Stimulated activated CD8-positive, alpha-beta memory T cell treated with anti-CD3 and anti-CD28 coated beads, Interleukin-7, amount 100 ng/mL, for 4 hours (primary cell): ENCODE measurements at places on chromosomes 13 and 19.

GRCh38 chr19:5343848-5344247 is 3.2 kb upstream of the PTPRS start:
- no peak for DNase-seq

GRCh38 chr13:19089315-19089714 is 92.3 kb downstream of the TUBA3C start:
- DNase-seq, result no peak

DNA sequence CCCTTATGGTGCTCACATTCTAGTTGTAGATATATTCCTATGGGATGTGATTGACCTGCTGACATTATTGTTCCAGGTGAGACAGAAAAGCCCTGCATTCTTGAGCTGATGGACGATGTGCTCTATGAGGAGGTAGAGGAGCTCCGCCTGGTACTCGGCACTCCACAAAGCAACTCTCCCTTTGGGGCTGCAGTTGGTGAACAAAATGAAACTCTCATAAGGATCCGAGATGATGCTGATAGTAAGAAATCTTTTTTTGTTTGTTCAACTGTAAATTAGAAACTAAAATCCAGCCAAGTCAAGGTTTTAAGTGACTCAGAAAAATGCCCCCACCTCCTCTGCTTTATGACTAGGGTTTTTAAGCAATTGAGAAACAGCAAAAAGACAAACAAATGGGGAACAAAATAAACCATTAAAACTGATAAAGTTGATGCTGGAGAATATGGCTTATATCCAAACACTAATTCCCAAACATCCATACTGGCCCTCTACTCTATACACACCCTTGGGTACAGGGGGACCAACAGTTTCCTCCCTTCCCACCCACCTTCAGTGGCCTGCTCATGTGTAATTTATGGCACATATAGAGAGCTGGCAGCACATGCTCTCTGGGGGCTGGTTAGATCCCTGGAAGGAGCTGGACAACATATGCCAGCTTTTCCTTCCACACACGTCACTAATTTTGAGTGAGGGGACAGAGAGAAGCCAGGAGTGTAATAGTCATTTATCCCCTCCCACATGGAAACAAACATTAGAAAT is 139.6 kb downstream of the STOML3 start:
- DNase-seq, result no peak

DNA sequence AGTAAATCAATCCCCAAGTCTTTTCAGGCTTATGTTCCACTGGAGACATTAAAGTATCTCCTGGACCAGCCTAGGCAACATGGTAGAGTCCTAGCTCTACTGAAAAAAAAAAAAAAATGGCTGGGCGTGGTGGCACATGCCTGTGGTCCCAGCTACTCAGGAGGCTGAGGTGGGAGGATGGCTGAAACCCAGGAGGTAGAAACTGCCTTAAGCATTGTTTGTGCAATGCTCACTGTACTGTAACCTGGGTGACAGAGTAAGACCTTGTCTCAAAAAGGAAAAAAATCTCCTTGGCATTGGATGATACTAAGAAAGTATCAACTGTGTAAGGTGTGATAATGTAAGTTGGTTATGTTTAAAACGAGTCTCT is 8.8 kb downstream of the KLK8 start:
- DNase-seq, result no peak

DNA sequence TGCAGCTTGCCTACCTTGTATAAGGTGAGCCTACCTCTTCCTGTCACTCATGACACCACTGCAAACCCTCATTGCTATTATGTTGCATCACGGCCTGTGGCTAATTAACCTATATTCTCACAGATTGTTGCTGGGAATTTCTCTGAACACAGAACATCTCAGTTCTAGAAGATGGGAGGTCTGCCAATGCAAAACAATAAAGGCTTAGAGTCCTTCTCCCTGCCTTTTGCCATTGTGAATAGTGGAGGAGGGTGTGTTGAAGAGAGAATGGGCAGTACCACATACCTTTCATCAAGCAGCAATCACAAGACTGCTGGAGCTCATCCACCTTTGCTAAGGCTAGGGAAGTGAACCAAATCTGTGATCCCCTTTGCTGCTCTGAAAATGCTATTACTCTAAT is 34.4 kb downstream of the WDFY2 start:
- no peak for DNase-seq

DNA sequence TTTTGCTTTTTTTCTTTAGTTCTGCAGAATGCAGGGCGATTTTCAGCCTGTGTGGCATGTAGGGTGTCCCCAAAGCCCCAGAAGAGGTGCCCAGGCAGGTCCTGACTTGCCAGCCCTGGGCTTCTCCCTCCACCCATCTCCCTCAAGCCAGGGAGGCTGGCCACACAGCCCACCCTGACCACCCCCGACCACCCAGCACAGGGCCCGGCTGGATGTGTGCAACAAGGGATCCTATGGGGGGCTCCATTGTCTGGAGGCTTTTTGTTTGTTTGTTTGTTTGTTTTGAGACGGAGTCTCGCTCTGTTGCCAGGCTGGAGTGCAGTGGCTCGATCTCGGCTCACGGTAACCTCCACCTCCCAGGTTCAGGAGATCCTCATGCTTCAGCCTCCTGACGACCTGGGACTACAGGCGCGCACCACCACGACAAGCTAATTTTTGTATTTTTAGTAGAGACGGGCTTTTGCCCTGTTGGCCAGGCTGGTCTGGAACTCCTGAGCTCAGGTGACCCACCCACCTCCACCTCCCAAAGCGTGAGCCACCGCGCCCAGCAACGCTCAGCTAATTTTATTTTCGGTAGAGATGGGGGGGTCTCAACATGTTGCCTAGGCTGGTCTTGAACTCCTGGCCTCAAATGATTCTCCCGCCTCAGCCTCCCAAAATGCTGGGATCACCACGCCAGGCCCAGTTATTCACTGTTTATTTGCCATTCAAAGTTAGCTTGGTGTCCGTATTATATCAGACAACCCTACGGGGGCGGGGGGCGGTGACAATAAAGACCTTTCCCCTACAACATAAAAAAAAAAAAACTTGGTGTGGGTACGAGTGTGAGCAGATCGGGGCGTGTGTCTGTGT is 7.8 kb upstream of the MKNK2 start:
- DNase-seq, result no peak

- DNase-seq, result no peak
Measured at GRCh38 chr19:29467824-29468401, 57.9 kb upstream of the VSTM2B start.

DNA sequence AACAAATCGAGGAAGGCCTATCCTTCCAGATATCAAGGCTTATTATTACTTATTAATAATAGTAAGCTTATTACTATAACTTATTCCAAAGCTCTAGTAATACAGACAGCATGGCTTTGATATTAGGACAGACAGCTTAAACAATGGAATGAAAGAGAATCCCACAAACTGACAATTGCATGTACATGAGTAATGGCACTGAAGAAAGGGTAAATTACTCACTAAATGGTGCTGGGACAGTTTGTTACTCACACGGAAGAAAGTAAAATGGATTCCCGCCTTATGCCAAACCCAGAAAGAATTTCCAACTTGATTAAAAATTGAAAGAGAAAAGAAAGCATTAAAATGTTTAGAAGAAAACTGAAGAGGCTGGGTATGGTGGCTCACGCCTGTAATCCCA is 60.3 kb downstream of the MIPEP start:
- DNase-seq, result no peak

- DNase-seq, result no peak
Measured at GRCh38 chr13:113596321-113597200, 12.0 kb downstream of the TFDP1 start.

GRCh38 chr13:98097749-98098148 is 45.1 kb upstream of the FARP1 start:
- DNase-seq, result no peak

DNA sequence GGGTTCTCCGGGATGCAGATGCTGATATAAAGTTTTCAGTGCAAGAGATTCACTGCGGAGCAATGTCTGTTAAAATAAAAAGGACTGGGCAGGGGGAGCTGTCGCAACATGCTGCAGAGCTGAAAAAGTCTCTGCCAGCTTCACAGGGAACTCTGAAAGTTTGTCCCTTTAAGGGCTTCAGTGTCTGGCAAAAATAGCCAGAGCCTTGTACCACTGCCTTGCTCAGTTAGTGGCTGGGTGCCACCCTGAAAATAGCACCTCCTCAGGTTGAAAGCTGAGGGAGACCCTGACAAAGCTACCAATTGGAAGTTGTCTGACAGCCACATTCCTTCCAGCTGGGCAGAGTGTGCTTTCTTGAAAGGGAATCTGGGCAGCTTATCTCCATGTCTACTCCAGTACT is 3.0 kb upstream of the NDFIP2 start:
- no peak for DNase-seq

DNA sequence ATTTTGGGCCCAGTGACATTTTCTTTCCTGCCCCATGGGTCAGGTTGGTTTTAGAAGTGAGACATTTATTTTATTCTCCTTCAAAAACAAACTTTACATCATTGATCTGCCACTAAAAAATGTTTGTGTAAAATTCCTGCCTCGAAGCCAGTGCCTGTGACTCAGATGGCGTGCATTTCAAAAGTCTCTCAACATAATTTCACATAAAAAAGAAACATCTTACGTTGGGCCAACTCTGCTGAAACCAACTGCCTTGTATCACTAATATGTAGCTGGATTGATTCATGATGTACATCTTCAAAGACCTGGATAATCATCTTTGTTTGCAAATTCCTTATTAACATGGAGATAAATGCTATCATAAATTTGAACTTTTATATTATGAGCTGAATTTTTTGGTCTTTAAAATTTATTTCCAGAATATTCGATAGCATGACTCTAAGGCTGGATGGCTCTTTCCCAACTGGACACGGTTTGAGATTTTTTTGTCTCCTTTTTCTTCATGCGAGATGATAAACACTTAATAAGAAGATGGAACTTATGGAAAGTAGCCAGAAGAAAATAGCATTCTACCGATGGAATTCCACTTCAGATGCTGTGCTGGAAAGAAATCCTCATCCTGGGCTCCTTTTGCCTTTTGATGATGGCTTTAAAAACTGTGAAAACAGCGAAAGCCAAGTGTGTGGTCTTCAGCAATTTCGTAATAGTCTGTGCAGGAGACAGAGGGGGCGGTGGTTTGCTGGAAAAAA is 420.5 kb downstream of the FGF9 start:
- DNase-seq, result no peak

- DNase-seq, result no peak
Measured at GRCh38 chr19:50043967-50044366, 18.2 kb downstream of the ZNF473 start.

DNA sequence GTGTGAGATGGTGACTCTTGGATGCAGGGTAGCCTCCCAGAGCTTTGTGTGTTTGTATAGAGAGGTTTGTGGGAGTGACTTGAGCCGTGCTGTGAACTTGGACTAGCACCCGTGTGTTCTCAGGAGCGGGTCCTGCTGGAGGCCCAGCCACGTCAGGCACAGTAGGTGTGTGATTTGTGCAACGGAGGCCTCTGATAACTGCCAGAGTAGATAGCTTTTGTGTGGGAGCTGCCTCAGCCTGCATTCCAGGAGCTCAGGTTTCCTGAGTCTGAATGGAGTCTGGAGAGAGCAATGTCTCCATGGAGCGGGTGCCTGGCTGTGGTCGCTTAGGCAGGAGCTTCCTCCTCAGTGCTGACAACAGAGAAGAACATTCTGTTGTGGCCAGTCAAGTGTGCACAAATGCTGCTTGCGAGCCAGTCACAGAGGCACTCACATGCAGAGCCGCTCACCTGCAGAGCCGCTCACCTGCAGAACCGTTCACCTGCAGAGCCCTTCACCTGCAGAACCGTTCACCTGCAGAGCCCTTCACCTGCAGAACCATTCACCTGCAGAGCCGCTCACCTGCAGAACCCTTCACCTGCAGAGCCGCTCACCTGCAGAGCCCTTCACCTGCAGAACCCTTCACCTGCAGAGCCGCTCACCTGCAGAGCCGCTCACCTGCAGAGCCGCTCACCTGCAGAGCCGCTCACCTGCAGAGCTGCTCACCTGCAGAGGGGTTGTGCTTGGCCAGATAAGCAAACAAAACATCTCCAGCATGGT is 32.6 kb downstream of the TFDP1 start:
- DNase-seq, result no peak

GRCh38 chr19:28019901-28020300 is 1193.0 kb downstream of the UQCRFS1 start:
- no peak for DNase-seq

- no peak for DNase-seq
Measured at GRCh38 chr13:46492946-46493345, 60.0 kb upstream of the LRCH1 start.

DNA sequence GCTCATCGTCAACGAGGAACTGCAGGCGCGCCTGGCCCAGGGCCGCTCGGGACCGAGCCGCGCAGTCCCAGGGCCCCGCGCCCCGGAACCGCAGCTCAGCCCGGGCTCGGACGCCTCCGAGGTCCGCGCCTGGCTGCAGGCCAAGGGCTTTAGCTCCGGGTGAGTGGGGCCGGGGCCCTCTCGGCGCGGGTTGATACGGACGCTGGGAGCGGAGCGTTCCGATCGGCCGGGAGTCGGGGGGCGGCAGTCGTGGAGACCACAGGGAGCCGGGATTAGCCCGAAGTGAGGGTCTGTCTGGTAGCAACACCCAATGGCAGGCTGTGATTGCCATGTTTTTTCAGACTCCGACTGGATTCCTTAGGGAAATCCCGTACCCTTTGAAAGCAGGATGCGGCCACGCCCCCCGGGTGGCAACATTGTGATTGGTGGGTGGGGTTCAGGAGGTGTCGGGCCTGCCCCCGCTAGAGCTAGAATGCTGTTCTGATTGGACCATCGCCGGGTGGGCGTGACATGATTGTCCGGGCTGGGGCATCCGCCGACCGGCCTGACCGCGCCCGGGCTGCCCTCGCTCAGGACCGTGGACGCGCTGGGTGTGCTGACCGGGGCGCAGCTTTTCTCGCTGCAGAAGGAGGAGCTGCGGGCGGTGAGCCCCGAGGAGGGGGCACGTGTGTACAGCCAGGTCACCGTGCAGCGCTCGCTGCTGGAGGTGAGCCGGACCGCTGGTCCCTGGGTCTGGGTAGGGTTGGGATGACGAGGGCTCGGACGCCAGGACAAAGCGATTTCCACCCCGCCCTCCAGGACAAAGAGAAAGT is 11.3 kb downstream of the EPS8L1 start:
- no peak for DNase-seq

DNA sequence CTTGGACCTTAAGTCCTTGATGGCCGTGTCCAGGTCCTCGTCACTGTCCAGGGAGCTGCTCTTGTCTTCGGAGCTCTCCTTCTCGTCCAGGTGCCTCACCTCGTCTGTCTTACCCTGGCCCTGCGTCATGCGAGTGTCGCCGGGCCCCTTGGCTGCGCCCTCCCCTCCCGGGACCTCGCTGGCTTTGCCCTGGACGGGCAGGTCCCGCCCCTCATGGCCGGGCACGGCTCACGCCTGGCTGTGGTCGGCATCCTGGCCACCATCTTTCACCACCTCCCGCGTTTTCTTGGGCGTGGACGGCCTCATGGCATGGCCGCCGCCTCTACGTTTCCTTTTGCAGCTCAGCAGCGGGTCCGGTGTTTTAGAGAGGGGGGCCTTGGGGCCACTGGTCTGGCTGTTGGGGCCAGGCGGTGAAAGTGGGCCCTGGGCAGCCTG is 14.8 kb downstream of the RB1 start:
- no peak for DNase-seq

DNA sequence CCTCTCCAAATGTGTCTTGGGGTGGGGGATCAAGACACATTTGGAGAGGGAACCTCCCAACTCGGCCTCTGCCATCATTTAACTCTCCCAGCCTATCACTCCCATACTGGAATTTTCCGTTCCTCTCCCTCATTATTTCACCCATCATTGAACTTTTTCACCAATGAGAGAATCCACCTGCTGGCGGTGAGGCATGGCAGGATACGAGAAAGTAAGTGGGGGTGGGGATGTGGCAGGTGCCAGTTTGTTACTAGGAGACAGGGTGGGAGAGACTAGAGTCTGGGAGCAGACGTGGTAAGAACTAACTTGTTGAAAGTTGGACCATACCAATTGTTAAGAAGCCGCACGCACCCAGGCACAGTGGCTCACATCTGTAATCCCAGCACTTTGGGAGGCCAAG is 6.9 kb downstream of the GIPR start:
- DNase-seq, result no peak
